Bone marrow (tissue), 2 donors: ENCODE measurements at places on chromosomes 7 and 10.

GRCh38 chr10:62501547-62501946, 127.4 kb downstream of the ZNF365 start:
- no peak for DNase-seq

- no peak for DNase-seq
Observed at GRCh38 chr7:23350466-23350865, 51.3 kb downstream of the MALSU1 start.

DNA sequence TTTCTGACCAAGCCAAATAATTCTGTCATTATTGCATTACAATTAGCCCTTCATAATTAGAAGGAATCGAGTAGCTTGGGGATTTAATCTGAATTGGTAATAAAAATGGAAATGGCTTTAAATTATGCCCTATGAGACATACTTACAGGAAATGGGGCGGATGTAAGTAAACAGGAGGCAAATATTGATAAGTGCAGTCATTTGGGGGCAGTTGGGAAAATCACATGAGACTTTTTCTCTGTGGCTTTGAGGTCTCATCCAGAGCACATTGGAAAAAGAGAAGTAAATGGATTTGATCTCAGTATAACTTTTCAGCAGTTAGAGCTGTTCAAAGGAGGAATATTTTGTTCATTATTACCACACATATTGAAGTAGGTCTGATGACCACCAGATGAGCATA, 307.8 kb upstream of the POM121L12 start:
- no peak for DNase-seq

DNA sequence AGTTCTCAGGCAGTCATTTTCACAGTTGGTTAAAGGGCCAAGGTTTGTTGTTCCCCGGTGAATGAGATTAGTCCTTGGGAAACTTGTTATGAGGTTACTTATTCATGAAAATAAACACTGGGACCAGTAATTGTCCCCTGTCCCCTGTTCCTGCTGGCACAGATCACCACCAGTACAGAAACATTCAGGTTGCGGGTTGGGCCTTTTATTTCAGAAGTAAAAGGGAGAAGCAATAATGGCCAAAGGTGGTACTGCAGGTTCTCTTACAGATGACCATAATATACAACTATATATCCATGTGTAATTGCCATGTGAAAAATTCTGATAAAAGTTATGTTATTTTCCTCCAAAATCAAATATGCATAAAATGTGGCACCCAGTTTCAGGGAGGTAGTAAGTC, 442.0 kb downstream of the SORCS1 start:
- DNase-seq = no peak

GRCh38 chr7:6479067-6479466, 31.3 kb upstream of the DAGLB start:
- DNase-seq = no peak

DNA sequence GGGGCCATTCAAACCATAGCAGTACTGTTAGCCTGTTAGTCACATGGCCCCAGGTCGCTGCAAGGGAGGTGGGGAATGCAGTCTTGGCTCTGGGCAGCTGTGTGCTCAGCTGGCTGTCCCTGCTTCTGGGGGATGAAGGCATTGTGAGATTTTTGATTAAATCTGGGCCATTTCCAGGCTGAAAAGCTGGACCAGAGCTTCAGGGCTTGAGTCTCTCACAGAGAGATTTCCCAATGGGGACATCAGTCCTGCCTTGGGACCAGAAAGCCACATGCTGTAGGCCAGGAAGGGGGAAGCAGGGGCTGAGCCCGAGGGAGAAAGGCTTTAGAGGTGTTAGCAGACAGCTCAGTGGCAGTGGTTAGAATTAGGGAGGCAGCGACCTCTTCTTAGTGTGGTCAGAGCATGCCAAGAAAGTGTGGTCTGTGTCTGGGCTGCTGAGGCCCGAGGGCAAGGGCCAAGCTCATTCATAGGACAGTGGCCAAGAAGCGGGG, 33.6 kb downstream of the PALD1 start:
- DNase-seq = no peak

DNA sequence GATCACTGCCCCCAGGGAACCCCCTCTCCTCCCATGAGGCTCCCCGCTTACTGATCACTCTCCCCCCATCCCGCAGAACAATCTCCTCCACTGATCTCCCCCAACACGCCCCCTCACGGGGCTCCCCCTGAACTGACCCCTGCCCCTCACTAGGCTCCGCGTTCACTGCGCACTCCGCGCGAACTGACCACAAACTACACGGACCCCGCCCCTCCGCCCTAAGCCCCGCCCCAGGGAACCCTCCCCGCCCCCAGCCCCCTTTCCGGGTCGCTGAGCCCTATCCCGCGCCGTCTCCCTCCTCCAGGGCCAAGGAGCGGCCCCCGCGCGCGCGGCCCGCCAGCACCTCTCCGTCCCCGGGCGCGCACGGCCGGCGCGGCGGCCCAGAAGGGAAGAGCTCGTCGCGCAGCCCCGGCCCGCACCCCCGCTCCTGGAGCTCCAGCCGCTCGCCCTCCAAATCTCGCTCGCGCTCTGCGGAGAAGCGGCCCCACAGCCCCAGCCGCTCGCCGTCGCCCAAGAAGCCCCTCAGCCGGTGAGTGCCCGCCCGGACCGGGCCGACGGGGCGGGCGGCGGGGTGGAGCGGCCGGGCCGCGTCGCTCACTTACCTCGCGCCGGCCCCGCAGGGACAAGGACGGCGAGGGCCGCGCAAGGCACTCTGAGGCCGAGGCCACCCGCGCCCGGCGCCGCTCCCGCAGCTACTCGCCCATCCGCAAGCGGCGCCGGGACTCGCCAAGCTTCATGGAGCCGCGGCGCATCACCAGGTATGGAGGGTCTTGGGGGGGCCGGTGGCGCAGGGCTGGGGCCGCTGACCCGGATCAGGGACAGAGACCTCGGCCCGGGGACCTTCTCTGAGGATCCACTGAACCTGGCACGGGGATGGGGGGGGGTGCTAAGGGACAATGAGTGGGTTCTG, 19.9 kb upstream of the HSPB1 start:
- DNase-seq = peak; percentile 8

- DNase-seq = peak; percentile 5
Observed at GRCh38 chr10:34637418-34637911, 177.6 kb downstream of the PARD3 start.

- no peak for DNase-seq
Observed at GRCh38 chr7:133165001-133165400, 83.1 kb upstream of the CHCHD3 start.

- no peak for DNase-seq
Observed at GRCh38 chr7:111192614-111193413, 101.9 kb downstream of the LRRN3 start.

- DNase-seq = no peak
Observed at GRCh38 chr10:6089334-6090219, 743 bp downstream of the RBM17 start.

DNA sequence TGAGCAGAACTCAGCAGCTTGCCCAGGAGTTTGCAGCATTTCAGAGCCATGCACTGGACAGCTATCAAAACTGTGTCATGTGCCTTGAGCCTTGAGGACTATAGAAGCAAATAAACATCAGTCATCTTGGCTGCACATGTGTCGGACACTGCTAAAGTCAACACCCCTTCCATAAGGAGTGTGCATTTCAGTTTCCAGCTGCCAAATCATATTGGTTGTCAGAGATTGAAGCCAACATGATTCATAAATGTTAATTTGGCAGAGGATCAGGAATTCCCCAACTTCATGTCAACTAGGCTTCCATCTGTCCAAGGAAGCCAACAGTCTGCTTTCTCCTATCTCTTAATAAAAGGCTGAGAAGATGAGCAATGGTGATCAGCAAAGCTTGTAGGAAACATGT, 32.8 kb downstream of the SLC16A12 start:
- no peak for DNase-seq

GRCh38 chr7:151387161-151388006, 22.5 kb downstream of the WDR86 start:
- DNase-seq = no peak

- no peak for DNase-seq
Observed at GRCh38 chr10:126110489-126111180, 214.3 kb downstream of the FANK1 start.

GRCh38 chr7:157009170-157009777, 1.2 kb downstream of the MNX1 start:
- no peak for DNase-seq

DNA sequence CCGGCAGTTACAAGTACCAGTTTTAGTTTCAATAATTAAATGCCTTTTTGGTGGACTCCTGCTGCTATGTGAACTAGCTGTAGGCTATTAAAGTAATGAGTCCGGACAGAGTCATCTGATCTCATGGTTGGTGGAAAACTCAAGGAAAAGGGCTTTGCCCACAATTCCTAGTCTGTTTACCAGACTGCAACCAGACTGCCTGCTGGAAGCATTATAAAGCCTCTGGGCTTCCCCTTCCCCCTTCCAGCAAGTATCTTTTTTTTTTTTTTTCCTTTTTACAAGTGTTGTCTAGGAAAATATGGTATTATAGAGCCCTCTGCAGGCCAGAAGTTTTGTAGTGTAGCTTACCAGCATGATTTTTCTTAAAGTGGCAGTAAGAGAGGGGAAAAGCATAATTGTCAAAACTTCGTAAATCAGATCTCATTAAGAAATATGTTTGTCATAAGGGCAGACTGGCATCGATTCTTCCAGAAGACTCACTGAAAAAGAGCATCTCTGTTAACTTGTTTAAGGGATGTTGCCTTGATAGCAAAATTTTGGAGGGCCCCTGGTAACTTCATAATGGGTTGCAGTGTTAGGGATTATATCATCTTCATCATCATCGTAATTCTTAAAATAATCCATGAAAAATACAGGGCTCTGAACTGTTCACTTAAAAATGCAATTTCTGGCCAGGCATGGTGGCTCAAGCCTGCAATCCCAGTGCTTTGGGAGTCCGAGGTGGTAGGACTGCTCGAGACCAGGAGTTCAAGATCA, 181.3 kb downstream of the TAX1BP1 start:
- peak; percentile 78 for DNase-seq

GRCh38 chr10:103153302-103154197, 39.5 kb downstream of the NT5C2 start:
- DNase-seq = no peak

DNA sequence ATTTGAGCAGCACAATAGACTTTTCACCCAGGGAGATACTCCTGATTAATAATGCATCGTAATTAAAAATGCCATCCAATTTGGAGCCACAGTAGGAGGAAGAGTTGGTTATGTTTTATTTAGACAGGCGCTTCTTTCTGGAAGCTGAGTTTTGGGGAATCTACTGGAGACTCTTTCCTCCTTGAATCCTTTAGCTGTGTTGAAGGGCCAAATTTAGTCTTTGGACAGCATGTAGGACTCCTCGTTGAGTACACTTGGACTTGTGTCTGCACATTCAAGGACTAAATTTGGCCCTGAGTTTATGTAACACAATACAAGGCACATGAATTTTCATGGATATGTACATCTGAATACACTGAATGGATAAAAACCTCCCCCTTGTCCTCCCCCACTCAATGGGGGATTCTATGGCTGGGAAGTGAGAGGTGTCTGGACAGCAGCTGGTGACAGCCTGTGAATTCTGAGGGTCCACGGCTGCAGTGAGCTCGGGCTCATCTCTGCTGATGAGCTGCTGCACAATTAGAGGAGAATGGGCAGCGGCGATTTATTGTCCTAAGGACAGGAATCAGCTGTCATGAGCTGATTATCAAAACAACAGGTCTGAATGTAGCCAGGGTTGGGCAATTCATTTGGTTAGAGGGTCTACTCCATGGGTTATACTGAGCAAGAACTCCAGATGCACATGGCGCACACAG, 95.2 kb downstream of the PRTFDC1 start:
- DNase-seq = no peak

GRCh38 chr10:127021801-127022200, 116.6 kb downstream of the DOCK1 start:
- no peak for DNase-seq

GRCh38 chr10:34814223-34814912, 728 bp downstream of the PARD3 start:
- DNase-seq = no peak

GRCh38 chr7:41822259-41822817, 119.4 kb upstream of the INHBA start:
- no peak for DNase-seq

DNA sequence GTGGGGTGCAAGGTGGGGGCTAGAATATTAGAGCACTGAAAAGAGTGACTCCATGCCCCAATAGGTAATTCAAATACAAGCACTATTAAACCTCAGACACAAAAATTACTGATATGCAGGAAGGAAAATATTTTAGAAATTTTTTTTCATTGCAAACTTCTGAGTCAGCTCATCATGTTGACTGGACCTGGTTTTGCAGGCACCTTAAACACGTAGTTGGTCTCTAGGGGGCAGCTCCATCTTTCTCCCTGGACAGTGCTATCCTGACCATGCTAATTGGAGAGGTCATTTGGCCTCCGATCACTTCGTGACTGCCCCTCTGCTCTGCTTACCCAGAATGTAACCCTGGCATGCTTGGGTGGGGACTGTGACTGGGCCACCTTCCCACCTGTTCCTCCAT, 368.4 kb upstream of the MKI67 start:
- no peak for DNase-seq

DNA sequence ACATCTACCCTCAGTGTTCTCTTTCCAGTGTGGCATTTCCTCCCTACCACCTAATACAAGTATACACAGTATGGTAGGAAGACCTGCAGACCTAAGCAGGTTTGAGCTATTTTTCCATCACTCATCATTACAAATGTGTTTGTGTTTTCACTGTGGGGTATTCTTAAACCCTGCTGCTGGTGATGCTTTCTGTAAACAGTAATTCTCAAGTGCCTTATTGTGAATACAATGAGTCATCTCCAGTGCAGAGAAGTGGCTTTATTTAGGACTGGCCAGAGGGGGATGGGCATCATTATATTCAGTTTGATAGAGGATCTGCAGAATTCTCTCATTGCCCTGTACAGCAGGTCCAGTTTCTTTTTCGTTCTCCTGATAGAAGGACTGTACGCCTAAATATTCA, 63.7 kb downstream of the GRM8 start:
- DNase-seq = no peak

- DNase-seq = no peak
Observed at GRCh38 chr7:93957767-93958166, 36.2 kb downstream of the GNG11 start.

DNA sequence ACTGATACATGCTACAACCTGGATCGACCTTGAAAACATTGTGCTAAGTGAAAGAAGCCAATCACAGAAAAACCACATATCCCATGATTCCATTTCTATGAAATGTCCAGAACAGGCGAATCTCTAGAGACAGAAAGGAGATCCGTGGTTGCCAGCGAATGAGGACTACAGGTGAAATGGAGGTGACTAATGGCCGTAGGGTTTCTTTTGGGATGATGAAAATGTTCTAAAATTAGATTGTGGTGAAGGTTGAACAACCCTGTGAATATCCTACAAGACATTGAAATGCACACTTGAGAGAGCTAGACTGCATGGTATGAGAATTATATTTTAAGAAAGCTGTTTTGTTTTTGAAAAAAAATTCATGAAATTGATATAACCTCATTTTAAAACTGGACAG, 188.5 kb upstream of the PLXNA4 start:
- DNase-seq = no peak

GRCh38 chr10:14588084-14588937, 186.4 kb downstream of the FAM107B start:
- DNase-seq = peak; percentile 22
